SHP77 (cell line): ENCODE measurements at places on chromosomes 4 and X.

DNA sequence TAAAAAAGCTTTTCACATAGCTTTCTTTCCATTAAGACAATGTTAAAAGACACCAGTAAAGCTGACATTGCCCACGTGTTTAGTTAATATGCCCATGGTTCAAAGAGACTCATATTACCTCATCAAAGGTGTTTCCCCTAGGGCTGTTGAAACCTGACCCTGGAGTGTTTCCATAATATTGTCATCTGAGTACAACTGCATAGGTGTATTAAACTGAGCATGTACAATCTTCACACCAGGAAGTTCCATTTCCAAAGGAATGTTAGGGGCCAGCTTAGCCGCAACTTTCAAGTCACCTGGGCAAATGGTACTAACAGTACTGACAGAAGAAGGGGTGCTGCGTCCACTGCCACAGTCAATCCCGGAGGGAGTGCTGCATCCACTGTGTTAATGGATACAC, 27.1 kb downstream of the PDLIM3 start:
- no peak for DNase-seq

- no peak for DNase-seq
Measured at GRCh38 chr4:136412708-136413107, 1119.6 kb downstream of the PCDH18 start.

DNA sequence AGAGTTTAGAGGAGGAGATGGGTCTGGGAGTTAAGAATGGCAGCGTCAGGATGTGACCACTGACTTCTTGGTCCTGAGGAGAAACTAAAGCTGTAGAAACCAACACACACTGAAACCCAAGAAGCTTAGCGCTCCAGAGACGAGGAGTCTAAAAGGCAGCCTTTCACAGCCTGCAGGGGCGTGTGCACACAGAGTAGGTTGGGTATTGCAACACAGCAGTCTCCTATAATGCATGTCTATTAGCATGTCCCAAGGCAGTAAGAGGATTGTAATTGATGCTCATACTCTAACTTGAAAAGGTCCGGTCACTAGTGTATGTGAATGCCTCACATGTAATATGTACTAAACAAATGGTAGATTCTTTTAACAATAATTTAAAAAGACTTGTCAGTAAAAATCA, 57.4 kb downstream of the PTTG2 start:
- no peak for DNase-seq

- no peak for DNase-seq
Measured at GRCh38 chr4:15118292-15118691, 116.0 kb downstream of the CPEB2 start.

GRCh38 chr4:2887343-2887742, 43.7 kb downstream of the ADD1 start:
- DNase-seq, result no peak

- DNase-seq, result peak; percentile 72
Measured at GRCh38 chr4:186826846-186827533, 103.3 kb upstream of the FAT1 start.

GRCh38 chrX:49947781-49948180, 25.4 kb downstream of the CLCN5 start:
- no peak for DNase-seq

GRCh38 chrX:94256396-94256795, 582.4 kb downstream of the FAM133A start:
- no peak for DNase-seq

DNA sequence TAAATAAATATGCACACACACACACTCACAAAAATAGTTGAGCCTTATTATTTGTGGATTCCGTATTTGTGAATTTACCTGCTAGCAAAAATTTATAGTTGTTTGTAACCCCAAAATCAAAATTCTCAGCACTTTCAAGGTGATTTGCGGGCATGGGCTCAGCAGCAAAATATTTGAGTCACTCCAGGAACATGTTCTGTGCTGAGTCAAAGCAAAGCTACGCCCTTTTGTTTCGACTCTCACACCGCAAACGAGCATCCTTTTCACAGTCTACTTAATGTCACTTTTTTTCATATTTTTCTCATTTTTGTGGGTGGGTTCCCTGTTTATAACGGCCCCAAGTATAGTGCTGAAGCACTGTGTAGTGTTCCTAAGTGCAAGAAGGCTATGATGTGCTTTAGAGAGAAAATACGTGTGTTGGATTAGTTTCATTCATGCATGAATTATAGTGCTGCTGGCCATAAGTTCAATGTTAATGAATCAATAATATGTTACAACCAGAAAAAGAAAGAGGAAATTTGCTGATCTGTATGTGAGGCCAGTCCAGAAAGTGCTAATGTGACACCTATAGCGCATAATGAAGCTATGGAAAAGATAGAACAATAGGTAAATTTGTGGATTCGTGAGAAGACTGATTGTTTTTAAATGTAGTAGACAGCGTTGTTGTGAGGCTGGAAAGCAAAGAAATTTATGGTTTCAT, 723.2 kb upstream of the AGA start:
- no peak for DNase-seq

- no peak for DNase-seq
Measured at GRCh38 chr4:5884796-5885195, 8.1 kb downstream of the CRMP1 start.

DNA sequence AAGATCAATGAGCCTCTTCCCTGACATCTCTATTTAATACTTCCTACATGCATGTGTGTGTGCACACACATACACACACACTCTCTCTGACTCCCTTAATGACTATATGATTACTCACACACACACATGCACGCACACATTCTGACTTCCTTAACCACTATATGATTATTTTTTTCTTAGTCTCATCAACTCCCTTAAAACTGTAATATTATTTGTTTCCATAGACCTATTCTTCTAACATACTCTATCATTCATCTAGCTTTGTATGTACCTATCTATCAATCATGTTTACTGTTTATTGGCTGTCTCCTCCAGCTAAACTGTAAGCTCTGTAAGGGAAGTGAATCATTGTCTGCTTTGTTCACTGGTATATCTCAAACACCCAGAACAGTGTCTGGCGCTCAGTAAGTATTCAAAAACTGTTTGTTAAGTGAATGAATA, 236.6 kb downstream of the RASL11B start:
- DNase-seq, result no peak

DNA sequence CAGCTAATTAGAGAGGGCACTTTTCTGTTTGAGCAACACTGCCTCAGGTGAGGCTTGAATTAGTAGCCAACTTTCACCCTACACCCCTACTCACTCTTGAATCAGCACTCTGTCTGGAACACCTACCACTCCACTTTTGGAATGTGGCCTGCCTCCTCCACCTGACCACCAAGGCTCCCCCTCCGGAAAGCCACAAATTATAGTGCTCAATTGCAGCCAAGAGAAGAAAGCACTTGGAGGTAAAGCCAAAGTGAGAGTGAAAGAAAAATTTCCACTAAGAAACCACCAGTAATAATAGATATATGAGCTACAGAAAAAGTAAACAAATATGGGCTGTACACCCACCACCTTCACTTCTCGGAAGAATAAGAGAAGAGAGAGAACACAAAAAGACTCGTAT, 41.1 kb downstream of the PPP3CA start:
- DNase-seq, result no peak

- no peak for DNase-seq
Measured at GRCh38 chr4:76527666-76528065, 92.6 kb downstream of the SHROOM3 start.

DNA sequence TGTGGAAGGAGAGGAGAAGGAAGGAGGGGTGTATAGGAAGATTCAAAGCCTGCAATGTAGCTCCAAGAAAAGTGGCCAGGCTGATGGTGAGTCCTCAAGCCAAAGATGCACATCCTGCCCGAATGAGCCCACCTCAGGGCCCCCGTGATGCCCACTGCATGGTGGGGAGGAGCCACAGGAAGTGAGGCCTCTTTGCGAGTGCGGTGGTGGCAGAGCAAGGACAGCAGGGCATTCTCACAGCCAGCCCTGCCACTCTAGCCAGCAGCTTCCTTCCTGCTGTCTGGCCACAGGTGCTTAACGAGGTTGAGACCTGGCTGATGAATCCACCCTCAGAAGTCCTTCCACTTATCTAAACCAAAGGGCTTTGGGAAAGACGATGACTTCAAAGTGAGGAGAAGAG, 55.8 kb downstream of the BCOR start:
- no peak for DNase-seq

DNA sequence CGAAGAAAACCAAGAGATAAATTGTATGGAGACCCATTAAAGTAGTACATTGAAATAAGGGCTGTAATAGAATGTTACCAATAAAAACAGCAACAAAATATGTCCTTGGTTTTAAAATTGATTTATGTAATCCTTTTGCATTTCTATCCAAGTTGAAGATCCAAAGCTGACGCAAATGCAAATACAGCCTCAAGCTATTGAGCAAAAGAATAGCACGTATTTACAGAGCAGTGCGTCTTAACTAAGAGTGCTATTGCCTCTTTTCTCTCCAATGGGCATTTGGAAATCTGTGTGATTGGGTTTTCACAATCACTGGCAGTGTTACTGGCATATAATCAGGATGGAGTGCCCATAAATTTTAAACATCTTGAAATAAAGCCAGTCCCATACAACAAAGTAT, 417.4 kb downstream of the TLL1 start:
- DNase-seq, result no peak

DNA sequence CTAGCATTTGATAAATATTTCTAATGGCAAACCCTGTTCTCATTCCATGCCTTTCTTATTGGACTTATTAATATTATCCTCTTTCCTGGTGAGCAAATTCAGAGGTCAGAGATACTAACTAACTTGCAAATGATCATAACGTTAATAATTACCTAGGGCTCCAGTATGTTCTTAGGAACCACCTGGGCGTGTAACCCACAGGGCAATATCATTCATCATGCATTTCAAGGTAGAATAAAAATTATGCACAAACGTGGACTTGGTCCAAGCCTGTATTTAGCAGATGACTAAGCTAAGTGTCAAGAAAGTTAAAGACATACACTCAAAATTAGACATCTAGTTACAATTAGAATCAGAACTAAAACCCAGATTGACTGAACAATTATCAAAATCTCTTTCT, 850.1 kb downstream of the TRIML1 start:
- no peak for DNase-seq

DNA sequence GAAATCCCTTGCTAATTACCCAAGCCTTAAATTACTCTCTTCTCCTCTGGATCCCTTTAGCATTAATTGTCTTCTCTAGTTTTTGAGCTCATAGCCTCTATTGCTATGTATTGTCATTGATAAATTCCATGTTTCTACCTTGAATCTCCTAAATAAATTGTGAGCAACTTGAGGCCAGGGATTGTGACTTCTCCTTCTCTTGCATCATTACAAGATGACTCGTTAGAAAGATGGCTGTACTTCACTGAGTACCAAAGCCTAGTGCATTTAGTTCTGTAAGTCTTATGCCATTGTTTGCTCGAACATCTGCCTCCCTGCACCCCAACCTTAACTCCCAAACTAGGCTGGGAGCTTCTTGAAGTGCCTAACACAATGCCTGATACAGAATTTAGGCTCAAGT, 15.3 kb downstream of the VSIG4 start:
- DNase-seq, result no peak

DNA sequence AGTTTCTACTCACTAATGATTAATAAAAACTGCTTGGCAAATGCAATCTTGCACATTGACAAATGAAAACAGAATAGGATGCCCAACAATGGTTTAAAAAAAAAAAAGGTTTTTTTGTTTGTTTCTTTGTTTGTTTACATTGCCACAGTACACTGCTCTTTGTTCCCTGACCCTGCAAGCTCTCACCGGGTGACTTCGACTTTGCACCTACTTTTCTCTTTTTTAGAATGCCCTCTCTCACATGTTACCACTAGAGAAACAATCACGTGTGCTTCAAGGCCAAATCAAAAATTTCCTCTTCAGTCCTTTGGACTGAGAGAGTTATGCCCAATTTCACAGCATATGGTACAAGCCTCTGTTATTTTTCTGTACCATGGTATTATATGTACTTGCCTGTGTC, 101.5 kb downstream of the DMD start:
- DNase-seq, result no peak

DNA sequence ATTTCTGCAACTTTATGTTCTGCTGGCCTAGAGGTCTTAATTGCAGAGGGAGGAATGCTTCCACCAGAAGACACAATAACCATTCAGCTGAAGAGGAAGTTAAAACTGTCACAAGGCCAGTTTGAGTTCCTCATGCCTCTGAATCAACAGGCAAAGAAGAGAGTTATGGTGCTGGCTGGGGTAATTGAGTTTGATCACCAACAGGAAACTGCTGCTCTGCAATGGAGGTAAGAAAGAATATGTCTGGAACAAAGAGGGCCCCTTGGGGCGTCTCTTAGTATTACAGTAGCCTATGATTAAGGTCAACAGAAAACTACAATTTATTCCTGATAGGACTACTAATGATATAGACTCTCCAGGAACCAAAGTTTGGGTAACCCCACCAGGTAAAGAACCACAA, 744.0 kb downstream of the FSTL5 start:
- no peak for DNase-seq

DNA sequence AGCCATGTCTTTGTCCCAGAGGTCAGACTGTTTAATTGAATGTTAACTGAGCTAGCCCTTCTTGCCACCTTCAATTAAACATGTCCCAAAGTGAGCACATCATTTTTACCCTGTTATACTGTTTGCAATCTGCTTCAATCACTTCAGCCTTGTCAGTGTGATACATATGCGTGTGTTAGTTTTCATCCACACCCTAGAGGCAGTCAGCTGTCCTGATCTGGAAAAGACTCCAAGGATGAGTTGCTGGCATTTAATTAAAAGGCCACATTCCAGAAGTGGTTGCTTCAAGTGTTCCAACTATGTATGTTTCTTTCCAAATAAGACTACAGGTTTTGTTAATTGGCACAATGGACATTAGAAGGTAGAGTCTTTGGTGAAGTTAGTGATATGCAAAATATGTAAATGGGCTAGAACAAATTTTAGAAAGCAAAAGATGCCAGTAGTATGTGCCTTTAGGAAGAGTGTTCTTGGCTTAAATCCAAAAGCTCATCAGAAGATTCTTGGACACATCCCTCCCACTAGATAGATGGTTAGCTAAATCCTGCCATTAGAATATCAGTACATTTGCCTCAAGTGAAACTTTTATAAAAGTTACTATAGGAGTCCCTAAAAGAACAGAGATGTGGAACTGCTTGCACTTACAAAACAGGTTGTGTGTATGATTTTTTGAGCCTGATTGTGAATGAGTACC, 79.5 kb upstream of the SLIT2 start:
- no peak for DNase-seq

DNA sequence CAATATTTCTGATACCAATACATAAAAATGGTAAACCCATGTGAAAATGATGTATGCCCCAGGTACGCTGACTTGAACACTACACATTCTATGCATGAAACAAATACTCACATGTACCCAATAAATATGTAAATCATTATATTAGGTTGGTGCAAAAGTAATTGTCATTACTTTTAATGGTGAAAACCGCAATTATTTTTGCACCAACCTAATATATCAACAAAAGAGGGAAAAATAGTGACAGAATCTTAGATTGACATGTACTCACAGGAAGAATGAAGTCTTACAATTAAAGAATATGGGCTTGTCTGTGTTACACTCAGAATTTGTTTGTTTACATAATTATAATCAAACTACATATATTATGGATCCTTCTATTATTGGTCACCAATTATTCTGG, 82.3 kb downstream of the GLRA3 start:
- no peak for DNase-seq

DNA sequence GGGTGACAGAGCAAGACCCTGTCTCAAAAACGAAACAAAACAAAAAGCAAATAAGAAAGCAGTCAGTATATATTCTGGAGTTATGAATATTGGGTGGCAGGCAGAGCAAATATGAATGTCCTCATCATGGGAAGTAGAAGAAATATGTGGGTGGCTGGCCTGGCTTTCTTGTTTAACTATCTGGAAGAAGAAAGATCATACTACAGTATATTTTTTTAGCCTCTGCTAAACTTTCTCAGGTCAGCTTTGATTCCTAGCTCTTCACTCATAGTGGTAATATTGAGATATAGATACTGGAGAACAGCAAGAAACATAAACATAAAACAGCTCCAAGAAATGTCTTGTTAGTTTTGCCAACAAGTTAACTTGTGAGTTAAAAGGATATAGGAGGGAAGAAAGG, 192.5 kb downstream of the SOWAHB start:
- no peak for DNase-seq
